Activated CD4-positive, alpha-beta T cell treated with anti-CD3 and anti-CD28 coated beads, Interleukin-2, amount 50 U/mL, for 1 hour (primary cell): ENCODE measurements at places on chromosomes 5 and 9.

DNA sequence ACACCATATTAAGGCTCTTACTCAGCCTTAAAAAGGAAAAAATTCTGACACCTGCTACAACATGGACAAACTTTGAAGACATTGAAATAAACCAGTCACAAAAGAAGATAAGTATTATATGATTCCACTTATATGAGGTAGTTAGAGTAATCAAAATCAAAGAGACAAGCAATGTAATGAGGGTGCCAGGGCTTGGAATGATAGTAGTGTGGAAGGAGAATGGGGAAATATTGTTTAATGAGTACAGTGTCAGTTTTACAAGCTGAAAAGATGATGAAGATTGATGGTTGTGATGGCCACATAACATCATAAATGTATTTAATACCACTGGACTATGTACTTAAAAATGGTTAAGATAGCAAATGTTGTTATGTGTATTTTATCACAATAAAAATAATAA, 485.7 kb downstream of the SPATA31D1 start:
- DNase-seq: no peak

DNA sequence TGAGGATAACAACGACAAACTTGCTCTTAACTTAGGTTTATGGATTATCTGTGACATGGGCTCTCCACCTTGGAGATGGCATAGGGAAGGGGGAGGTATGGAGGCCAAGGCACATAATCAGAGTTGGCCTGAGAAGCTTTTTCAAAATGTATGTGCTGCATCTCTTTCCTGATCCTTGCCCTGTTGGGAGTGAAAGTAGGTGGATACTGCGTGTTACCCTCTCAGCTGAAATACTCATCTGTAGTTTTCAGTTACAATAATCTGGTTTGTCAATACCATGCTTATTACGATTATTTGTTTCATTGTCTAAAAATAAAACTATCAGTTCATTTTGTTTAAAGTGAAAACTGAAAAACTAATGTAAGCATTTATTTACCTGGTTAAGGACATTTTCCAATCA, 86.7 kb downstream of the SLC44A1 start:
- DNase-seq: no peak

DNA sequence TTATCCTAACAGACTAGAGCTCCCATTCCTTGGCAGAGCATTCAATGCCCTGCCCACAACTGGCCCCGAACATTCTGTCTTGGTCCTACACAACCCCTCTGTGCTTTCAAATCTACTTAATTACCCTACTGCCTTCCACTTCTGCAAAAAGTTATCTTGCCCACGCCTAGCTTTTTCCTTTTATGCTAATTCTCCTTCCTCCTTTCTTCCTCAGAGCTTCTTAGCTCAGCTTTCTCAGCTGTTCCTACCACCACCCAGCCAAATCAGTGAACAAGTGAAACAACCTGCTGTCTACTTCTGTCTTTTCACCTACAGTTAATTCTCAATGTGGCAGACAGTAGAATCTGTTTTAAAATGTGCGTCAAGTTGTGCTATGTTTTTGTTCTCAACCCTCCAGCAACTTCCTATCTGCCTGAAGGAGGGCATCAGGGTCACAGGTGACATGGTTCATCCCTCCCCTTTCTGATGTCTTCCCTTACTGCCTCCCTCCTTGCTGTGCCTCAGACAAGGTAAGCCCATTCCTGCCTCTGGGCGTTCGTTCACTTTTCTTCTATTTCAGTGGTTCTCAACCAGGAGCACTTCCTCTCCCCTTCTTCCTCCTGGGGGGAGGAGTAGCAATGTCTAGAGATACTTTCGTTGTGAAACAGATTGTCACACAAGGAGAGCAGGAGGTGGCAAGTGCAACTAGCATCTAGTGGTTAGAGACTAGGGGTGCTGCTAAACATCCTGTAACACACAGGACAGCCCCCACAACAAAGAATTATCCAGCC, 1.3 kb upstream of the REEP5 start:
- DNase-seq: no peak

- peak; percentile 64 for DNase-seq
These were observed 129.9 kb downstream of the RXRA start for GRCh38 chr9:134455934-134456755.

- DNase-seq: no peak
These were observed 31.4 kb downstream of the HMGCR start for GRCh38 chr5:75368391-75368790.

- DNase-seq: no peak
These were observed 20.4 kb upstream of the GDNF start for GRCh38 chr5:37860206-37860605.

DNA sequence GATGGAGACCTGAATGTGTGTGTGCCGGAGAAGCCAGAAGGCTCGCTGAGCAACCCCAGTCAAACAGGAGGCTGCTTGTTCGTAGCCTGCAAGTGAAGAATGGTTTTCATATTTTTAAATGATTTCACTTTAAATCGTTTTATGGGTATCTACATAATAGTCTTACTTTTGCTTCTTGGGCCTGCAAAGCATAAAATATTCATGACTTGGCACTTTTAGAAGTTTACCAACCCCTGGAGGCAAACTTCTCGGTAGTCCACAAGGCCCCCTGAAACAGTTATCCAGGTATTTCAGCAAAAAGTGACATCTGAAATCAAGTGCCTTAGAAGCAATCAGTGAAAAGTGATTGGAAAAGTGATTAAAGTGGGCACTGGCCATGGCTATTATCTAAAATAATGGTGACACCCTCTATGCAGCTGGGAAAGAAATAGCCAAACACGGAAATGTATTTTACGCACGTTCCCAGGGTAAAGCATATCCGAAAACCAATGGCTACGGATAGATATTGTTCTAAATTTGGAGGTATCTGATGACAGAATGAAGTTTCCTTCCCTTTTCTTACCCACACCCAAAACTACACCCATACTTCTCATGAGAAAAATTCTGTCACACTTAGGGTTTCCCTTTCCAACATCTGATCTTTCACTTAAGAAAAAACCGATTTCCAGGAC, 39.0 kb downstream of the RAPGEF1 start:
- no peak for DNase-seq

GRCh38 chr9:120755044-120755443, 38.2 kb downstream of the FBXW2 start:
- no peak for DNase-seq

DNA sequence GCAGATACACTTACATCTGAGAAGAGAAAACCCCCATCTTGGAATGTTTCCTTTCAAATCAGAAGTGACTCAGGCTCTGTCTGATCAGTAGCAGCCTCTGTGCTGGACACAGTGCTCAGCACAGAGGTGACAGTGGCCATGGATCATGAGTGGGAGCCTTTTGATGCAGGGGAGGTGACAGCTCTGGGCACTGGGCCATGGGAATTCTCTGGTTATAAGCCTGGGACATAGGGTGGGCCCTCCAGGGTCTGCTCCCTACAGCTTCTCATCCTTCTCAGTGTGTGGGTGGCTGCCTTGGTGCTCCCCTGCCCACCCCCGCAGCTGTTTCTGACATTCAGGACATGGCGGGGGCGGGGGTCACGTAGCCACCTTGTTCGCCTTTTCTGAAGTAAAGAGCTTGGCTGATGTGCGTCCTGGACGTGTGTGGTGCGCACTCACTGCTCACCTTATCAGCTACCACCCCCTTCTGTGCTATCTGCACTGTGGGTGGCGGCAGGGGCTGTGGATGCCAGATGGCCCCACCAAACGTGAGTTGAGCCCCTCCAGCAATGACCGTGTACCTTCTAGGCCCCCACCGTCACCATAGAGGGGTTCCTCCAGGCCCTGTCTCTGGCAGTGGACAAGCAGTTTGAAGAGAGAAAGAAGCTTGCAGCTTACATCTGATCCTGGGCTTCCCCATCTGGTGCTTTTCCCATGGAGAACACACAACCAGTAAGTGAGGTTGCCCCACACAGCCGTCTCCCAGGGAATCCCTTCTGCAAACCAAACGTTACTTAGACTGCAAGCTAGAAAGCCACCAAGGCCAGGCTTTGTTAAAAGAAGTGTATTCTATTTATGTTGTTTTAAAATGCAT, 24.0 kb downstream of the TRIP13 start:
- DNase-seq: no peak

DNA sequence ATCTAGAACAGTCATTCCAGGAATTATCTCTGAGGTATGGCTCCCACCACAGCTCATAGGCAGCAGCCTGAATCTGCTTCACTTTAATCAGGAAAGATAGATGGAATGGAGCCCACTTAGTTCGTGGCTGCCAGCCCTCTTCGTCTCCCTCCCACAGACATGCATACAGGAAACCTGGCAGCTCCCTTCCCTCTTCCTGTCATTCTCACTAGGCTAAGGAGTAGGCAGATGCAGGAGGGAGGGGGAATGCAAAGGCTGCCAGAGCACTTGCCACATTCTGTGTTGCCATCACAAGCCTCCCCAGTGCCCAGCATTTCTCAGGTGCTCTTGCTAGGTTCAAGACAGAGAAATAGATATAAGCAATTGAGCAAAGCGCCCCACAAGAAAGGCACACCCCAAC, 378.9 kb downstream of the ELAVL2 start:
- no peak for DNase-seq

DNA sequence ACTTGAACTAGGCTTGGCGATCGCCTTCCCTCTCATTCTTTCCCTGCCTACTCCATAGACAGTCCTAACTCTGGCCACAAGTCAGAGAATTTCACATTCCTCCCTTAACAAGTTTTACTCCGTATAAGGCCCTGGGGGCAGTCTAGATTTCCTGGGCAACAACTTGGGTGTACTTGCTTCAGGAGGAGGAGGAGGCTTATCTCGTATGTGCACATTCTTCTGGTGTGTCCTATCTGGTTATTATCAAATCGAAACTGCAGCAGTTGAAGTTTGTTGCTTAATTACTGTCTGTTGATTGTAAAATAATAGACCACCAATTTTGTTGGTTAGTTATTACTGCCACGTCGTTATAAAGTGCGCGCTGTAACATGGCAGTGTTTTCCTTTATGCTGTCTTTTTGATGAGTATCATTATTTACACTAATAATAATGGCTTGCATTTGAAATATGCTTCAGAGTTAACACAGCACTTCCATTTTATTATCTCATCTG, 42.0 kb downstream of the PIP5K1B start:
- no peak for DNase-seq
